ENCODE measurements at places on chromosomes 5 and 9.

- DNase-seq: no peak
Observed at GRCh38 chr5:138573949-138574670, 1.1 kb downstream of the HSPA9 start.

DNA sequence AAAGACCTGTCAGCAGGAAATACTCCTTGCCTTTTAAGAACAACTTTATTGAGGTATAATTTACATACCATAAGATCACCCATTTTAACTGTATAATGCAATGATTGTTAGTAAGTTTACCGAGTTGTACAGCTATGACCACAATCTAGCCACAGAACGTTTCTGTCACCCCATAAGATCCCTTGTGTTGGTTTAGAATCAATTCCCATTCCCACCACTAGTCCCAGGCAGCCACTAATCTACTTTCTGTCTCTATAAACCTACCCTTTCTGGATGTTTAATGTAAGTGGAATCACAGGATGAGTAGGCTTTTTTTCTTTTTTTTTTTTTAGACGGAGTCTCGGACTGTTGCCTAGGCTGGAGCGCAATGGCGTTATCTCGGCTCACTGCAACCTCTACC is 4.4 kb downstream of the GPR107 start:
- no peak for DNase-seq

DNA sequence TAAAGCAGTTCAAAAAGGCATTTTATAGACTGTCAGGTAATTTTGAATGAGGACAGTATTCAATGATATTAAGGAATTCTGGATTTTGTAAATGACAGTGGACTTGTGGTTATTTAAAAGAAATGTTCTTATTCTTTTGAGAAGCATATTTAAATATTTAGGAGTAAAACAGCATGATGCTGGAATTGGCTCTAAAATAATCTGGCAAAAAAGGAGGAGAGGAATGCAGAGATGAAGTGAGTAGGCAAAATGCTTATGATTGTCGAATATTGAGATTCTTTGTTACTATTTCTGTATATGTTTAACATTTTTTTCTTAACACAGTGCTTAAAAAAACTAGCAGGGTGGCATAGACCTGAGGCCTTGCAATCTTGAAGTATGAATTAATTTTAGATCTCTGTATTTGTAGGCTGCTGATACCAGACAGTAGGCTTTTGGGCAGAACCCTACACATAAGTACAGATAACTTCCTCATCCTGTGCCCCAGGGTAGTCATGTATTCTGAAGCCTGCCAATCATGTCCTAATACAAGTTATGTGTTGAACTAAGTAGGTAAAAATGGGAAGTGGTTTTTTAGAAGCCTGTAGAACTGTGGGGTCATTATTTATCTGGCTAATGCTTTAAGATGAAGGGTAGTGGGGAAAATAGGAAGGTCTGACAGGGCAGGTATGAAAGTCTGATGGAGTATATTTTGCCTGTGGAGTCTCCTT is 9.4 kb downstream of the CD180 start:
- no peak for DNase-seq

DNA sequence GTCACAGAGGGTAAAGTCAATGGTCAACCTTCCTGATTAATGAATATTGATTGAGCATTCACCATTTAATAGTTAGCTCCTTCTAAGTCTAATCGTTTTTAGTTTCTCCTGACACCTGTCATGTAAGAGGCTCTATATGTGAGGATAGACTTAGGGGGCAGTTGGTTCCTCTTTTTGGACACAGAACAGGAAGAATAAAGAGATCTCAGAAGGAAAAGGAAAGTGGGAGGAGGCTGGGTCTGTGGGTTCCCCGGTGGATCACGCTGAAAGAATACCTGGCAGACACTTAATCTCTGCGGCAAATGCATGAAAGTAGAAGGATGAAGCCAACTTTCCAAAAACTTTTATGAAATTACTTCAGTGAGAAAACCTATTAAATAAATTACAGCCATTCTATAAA is 98.4 kb downstream of the PDE4D start:
- no peak for DNase-seq

GRCh38 chr5:86232246-86232645 is 385.5 kb upstream of the COX7C start:
- no peak for DNase-seq

GRCh38 chr9:98833090-98833956 is 25.9 kb downstream of the GALNT12 start:
- no peak for DNase-seq

- DNase-seq: no peak
Observed at GRCh38 chr5:34553581-34553980, 102.5 kb upstream of the RAI14 start.

DNA sequence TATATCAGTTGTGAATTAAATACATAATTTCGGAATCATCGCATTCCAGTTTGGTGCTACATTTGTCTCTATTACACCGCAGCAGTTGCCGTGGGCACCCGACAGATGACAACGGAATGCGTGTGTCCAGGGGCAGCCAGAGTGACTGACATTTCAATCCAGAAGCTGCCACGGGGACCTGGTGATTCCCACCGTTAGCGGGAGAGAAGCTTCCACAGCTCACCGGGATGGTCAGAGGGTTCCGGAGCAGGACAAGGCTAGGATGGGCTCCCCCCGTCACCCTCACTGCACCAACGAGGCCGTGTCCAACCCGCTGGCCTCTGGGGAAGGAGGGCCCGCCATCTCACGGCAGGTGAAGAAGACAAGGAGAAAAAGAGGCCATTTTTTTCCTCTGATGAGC is 86.8 kb downstream of the GTF3C4 start:
- DNase-seq: no peak

DNA sequence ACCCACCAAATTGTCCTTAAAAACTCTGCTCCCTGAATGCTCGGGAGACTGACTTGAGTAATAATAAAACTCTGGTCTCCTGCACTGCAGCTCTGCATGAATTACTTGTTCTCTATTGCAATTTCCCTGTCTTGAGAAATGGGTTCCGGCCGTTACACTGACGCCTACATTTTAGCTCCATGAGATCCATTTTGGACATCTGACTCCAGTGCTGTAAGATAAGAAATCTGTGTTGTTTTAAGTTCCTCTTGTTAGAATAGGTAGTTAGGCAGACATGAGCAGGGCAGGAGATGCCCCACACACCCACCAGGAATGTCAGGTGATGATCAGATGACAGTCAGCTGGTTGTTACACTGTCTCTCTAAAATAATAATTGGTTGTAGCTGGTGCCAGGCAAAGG is 125.8 kb upstream of the SHB start:
- no peak for DNase-seq

- DNase-seq: peak; percentile 6
Observed at GRCh38 chr5:143554187-143554717, 150.8 kb upstream of the NR3C1 start.

- no peak for DNase-seq
Observed at GRCh38 chr5:45279109-45279508, 417.1 kb downstream of the HCN1 start.

GRCh38 chr5:180604271-180604670 is 13.0 kb upstream of the SCGB3A1 start:
- DNase-seq: no peak

DNA sequence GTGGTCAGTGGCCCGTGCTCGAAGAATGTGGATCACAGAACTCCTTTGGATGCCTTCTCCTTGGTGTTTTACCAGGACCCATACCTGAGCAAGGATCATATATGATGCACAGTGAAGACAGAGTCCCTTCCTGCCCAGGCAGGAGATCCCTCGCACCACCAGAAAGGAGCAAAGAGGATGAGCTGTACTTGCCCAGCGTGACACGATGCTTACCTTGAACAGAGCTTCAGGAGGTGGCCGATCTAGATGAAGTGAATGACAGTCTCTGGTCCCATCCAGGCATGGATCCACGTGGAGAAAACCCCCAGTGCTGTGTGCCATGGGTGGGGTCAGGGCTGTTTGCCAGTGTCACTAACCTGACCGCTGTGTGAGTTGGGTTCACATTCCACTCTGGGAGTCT is 455.4 kb downstream of the GADD45G start:
- no peak for DNase-seq

All from NCI-H446 (cell line).